ENCODE measurements at places on chromosomes 5 and 9.

DNA sequence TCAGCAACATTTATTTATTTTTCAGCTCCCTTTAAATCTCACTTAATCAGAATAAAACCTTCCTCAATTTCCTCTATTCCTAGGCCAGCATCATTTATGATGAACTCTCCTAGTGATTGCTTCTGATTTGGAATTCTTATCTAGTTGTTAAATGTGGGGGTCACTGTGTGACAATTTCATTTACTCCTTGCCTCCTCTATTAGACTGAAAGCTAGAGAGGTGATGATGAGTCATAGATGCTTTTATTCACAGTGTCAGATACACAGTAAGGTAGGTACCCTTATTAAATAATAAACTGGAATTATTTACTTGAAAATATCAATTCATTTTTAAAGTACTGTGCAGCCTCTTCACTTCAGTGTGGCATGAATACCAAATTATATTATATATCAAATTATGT is 960.6 kb downstream of the MAT2B start:
- no peak for DNase-seq

DNA sequence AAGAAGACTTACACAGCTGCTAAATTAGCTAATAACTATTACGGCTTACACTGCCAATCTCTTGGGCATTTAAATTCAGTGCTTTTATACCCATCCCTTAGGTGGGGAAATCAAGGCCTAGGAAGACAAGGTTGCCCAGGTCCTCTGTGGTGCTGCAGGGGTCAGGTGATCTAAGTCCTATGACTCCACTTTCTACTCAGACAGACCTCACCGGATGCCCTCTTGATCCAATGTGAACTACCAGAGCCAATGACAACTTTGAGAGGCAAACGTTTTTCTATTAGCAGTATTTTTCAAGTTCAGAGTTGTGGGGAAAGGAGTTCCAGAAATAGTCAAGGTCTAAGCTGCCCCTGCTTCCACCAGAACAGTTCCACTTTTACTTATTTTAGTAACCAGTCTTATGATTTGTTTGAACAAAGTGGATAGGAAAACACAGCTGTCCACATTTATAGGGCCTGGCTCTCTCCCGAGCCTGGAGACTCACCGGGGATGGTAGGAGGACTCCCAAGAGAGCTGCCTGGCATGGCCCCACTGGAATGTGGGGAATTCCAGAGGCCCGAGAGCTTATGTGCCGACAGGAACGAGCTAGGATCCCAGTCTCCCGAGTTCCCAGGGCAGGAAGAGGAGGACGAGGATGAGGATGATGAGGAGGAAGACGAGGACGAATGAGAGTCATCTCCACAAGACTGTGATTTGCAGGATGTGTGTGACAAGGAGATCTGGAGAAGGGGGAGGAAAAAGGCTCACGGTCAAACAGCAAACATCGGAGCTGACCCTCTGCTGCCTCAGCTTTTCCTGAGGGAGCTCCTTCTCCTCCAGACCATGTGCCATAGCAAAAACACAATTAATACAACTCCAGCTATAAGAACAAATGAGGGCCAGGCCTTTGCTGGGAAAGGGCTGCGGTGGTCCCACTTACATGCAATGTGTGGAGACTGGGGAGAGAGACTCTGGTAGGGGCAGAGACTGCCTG is 16.7 kb downstream of the FAM193B start:
- DNase-seq, result no peak

DNA sequence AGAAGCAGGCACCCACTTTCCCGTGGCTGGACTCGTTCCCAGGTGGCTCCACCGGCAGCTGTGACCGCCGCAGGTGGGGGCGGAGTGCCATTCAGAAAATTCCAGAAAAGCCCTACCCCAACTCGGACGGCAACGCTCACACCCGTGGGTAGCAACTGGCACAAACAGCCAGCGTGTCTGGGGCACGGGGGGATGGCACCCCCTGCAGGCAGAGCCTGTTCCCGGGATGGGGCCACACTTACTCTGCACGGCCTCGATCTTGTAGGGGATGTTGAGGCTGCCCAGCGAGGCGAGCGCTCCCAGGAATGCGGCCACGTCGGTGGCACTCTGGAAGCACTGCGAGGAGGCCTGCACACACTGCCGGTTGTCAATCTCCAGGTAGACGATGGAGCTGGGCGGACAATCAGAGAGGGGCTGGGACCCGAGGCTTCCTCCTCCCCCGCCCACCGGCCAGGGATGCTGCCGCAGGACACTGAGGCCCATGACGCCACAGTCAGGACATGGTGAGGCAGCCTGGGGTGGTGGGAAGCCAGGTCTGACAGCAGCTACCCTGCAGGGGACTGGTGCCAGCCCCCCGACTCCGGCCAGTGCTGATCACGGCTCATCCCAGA is 20.2 kb upstream of the SEC16A start:
- no peak for DNase-seq

- DNase-seq, result no peak
Measured at GRCh38 chr9:137070906-137071275, 534 bp upstream of the SAPCD2 start.

All from activated CD8-positive, alpha-beta memory T cell treated with anti-CD3 and anti-CD28 coated beads for 4 hours (primary cell).